ENCODE measurements at places on chromosomes 5 and 9. TPM values are rescaled to one million over a fixed set of nuclear protein-coding genes. Genes with fewer than 3 reads are reported as not detected.
A peak's percentile ranks its signal among the peaks of the same experiment; 100 is the strongest.

Gene ARHGEF37
- total RNA-seq = 0.38 TPM

- DNase-seq = no peak
Measured at GRCh38 chr5:119315516-119315949, 40.3 kb upstream of the TNFAIP8 start.

DNA sequence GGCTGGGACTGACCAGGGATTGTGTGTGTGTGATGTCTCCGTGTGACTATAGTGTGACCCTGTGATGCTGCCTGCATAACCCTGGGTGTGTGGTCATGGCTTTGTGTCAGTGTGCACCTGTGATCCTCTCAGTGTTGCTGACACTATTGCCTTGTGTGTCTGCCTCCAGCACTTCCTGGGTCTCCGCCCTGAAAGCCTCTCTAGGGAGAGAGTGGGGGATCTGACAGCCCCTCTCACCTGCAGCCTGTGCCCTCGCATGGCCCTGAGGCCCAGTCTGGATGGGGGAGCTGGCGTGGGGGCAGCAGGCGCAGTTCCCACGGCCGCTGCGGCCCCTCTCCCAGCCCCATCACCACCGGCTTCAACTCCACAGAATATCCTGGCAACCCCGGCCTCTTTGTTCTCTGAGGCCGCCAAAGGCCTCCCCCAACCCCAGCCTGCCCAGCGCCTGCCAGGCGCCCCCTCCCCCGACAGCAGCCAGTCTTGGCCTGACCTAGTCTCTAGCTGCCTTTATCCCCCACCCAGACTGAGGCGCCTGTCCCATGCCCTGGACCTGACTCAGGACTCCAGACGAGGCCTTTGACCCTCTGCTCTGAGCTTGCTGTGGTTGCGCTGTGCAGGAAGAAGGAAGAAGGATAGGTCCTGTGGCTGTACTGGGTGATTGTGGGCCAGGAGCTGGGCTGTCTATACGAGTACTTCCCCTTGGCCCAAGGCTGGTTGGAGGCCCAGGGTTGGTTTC is 38.7 kb downstream of the CXXC5 start:
- no peak for DNase-seq

Gene NR2F1
- total RNA-seq = 18.2 TPM

- DNase-seq = peak; percentile 56
Measured at GRCh38 chr9:101018467-101018866, 10.1 kb upstream of the PLPPR1 start.

Gene WDR31
- total RNA-seq = 0.79 TPM

DNA sequence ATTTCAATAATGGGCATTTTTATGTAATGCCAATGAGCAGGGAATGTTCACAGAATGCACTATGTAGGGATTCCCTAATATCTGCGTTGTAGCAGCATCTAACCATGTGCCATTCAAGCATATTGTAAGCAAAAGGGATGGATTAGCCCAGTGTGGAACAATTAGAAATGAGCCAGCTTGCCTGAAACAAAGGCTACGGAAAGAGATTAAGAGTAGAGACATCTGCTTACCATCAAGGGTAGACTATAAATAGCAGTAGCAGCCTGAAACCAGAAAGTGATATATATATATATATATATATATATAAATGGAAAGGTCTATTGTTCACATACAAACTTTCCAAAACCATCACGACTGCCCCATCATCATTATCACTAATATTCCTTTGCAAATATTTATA is 31.9 kb upstream of the CEP120 start:
- DNase-seq = no peak

DNA sequence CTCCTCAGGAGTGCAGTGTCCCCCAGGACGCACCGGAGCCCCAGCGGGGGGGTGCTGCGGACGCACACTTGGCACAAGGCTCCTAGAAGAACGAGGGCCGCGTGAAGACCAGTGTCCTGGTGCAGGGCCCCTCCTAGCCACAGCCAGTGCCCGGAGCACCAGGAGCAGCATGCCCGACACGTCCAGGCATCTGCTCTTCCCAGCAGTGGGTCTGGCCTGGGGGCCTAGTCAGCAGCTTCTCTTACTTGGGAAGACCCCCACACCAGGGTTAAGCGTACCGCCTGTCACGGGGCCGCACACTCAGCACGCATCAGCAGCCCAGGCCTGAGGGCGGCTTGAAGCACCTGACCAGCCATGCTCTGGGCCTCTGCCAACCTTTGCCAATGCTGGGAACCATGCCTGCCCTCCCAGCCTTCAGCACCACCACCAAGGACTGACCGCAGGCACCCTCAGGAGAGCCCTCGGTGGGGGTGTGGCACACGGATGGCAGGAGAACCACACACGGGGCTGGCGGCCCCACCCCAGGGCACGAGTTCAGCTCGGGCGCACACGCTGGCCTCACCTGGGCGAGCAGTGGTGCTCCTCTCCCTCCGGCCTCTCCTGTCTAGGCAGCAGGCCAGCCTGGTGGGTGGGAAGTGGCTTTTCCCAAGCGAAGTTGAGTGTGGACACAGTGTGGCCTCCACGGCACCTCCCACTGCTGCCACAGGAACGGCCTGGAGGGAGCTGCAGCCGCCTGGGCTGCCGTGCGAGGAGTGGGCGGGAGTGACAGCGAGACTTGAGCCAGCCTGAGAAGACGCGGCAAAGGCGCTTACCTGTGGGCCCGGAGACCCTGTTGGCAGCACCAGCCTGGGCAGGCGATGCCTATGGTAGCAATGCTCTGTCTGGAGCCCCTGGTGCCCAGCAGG is 12.0 kb upstream of the AJM1 start:
- DNase-seq = no peak

Gene PRDM9
- total RNA-seq = not detected

Gene OR1L6
- not detected for total RNA-seq

DNA sequence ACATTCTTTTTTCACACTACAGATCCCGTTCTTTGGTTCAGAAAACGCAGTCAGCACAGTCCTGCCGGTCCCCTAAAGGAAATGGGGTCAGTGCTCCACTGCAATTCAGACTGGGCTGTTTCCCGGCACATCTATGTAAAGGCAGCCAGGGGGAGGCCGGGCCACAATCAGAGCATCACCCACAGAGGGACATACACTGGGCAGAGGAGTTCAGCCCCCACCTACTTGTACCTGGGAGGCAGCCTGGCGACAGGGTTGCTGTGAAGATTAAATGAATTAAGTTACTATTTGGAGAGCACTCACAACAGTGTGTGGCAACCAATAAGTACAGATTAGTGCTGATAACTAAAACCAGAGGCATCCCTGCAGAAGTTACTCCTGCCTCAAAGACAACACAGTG is 4.5 kb downstream of the PTPN3 start:
- no peak for DNase-seq

Gene OR1Q1
- total RNA-seq = not detected

- no peak for DNase-seq
Measured at GRCh38 chr5:129899454-129899853, 4.8 kb upstream of the CHSY3 start.

Gene DDX41
- 68.5 TPM for total RNA-seq

GRCh38 chr5:157168286-157168685 is 2.2 kb upstream of the GARIN3 start:
- no peak for DNase-seq

GRCh38 chr5:12777342-12777741 is 873.1 kb upstream of the CTNND2 start:
- DNase-seq = no peak

Gene LRRC19
- total RNA-seq = not detected

Gene SLC34A3
- total RNA-seq = not detected

Gene AHRR
- total RNA-seq = 0.15 TPM

GRCh38 chr9:18632632-18633403 is 158.9 kb downstream of the ADAMTSL1 start:
- DNase-seq = no peak

Gene ANKRD34B
- 2.9 TPM for total RNA-seq

DNA sequence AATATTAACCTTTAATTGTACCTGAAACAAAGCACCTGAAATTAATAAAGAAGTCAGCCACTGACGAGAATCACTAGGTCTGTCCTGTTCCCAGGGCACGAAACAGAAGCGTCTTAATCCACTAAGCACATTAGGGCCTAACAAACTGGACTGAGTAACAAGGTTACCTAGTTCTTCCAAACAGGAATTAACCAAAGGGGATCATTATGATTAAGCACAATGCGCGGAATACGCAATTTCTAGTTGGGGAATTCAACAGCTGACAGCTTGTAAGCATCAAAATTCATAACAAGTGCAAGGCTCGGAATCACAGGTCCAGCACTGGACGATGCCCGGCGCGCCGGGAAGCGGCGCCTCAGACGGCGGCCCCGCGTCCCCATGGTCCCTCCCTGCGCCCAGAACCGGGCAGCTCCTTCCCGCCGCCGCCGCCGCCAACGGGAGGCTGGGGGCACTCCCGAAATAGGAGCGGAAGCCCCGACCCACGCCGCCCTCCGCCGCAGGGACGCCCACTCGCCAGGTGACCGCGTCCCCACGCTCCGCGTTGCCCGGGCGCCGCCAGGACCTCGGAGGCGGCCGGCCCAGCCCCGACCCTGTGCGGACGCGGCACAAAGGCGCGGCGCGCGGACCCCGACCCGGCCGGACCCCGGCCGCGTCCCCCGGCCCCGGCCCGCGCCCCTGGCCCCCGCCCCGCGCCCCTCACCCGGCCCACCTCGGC is 898 bp downstream of the CAMSAP1 start:
- no peak for DNase-seq

Gene ACTBL2
- total RNA-seq = 0.05 TPM

Gene IFNB1
- total RNA-seq = not detected

GRCh38 chr5:133385346-133385745 is 227.0 kb downstream of the FSTL4 start:
- DNase-seq = no peak

GRCh38 chr5:144189800-144190429 is 19.2 kb downstream of the KCTD16 start:
- no peak for DNase-seq

Gene ITK
- not detected for total RNA-seq

GRCh38 chr5:103373597-103374472 is 115.3 kb downstream of the MACIR start:
- DNase-seq = no peak

DNA sequence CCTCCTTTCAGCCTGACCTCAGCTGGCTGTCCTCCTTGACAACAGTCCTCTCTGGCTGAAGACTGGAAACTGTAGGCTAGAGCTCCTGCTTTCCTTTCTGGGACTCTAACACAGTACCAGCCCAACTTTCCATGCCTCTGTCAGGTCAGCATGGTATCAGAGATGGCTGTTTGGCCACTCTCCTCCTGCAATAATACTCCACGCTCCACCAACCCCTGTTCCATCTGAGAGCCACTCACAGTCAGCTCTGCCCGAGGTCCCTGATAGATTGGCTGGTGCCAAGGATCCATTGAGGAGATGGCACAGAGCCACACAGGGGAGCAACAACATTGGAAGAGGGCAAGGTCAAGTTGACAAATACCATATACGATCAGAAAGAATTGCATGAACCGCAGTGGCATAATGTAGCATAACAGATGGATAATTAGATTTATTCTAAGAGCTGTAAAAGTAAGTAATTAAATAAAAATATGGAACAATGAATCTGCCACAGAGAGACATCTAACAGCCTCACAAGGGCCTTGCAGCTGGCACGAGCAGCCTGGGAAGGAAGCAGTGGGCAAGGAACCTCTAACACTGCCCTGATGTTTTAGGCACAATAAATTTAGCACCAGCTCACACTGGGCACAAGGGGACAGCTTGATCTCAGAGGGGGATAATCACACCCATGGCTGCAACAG is 94.3 kb upstream of the LRRTM2 start:
- no peak for DNase-seq

- DNase-seq = no peak
Measured at GRCh38 chr9:93603906-93604326, 27.5 kb downstream of the PHF2 start.

Gene IFNA2
- not detected for total RNA-seq
